Inflammatory macrophage treated with lipopolysaccharide for 4 hours (primary cell): ENCODE measurements at places on chromosomes 2 and 18.
A peak's percentile ranks its signal among the peaks of the same experiment; 100 is the strongest.

DNA sequence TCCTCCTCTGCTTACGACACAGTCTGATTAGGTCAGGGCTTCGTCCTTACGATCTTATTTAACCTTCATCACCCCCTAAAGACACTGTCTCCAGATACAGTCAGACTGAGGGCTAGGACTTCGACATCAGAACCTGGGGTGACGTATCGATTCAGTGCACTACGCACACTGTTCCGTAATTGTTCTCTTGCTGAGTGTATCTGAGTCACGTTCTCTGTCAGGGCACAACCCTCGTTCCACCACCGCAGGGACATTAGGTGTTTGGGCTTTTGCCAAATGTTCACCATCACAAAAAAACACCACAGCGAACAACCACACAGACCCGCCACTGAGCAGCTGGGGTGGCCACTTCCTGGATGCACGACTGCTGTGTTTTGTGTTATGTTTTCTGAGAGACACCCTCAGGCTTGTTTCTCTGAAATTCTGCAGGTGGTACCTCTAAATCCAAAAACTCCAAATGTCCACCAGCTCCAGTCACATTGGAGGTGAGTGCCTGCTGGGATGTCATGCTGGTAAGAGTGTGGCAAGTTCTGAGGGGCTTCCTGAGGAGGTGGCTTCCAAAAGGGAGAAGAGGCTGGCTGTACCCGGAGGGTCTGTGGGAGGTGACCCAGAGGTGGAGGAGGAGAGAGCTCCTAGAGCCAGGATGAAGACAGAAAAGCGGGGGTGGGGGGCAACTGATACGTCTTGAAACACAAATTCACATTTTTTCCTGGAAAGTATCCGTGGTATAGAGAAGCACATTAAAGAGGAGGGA is 66.6 kb downstream of the ADNP2 start:
- no peak for DNase-seq

DNA sequence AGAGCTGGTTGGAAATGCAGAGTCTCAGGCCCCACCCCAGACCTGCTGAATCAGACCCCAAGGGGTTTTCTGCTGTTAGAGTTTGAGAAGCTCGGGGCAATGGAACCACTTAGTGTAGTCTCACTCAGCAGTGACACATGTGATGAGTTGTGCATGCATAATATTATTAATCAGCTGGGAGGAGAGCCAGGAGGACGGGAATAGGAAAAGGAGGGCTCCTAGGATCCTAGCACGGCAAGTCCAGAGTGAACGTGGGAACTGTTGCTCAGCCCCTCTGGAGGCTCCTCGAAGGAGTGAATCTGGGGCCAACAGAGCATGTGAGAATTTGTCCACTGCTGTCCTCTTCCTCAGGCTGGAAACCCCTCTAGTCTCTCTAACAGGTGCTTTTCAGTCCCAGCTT is 87.1 kb downstream of the HS1BP3 start:
- DNase-seq: no peak

DNA sequence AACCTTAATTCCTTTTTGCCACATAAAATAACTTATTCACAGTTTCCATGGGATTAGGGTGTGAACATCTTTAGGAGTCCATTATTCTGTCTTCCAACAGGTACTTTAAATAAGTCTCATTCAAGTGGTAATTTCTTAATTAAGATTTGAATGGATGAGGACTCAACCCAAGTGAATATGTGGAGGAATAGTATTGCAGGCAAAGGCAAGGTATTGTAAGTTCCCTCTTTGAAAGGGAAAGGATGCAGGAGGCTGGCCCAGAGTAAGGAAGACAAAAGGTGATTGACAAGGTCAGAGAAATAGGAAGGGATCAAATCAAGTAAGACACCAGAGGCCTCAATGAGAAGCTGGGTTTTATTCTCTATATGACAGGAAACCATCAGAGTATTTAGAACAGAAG is 238.2 kb upstream of the RBMS1 start:
- DNase-seq: no peak

GRCh38 chr2:71934595-71935261 is 212.9 kb downstream of the CYP26B1 start:
- peak; percentile 4 for DNase-seq

DNA sequence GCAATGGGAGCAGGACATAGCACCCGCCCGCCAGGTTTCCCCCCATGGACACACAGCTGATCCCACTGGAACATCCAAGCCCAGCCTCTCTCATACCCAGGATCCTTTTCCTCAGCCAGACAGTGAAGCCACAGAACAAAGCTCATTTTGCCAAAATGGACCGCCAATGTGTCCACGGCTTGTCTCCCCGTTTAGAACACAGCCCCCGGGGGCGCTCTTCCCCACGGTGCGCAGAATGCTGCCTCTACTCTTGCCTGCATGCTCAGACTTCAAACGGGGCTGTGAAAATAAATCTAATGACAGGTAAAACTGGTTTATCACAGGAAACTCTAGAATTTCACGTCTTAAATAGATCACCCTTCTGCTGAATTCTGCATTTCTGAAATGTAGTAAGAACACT is 548.5 kb upstream of the ID2 start:
- no peak for DNase-seq

GRCh38 chr2:51219468-51219867 is 187.5 kb upstream of the NRXN1 start:
- no peak for DNase-seq

DNA sequence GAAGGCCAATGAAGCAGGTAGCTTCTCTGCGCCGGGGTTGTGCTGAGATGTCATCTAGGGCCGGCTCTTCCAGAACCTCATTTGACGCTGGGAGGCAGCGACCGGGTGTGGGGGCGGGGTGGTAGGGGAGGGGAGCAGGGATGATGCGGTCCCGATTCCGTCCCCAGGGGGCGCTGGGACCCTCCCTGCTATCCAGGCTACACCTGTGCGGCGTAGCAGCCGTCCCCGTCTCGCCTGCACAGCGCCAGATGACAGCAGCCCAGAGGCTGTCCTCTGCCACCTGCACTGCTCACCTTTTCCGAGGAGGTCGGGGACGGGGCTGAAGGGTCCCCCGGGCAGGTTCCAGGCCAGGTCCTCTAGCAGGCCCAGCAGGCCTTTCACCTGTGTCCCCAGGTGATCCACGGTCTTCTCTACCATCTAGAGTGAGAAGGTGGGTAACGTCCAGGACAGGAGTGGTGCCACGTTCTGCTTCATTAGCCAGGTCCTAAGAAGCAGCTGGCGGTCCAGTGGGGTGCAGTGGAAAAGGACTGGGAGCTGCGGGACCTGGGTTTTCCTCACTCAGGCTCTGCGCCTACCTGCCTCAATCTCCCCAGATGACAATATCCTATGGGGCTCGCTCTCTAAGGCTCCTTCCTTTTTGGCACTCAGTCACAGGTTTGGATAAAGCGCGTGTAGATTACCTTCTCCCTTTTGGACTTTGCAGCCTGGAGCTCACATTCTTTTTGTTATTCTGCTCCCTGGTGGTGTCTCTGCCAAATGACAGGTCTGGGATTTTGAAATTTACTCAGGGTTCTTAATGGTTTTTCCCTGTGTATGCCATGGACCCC is 56.0 kb upstream of the RAB6C start:
- peak; percentile 24 for DNase-seq

DNA sequence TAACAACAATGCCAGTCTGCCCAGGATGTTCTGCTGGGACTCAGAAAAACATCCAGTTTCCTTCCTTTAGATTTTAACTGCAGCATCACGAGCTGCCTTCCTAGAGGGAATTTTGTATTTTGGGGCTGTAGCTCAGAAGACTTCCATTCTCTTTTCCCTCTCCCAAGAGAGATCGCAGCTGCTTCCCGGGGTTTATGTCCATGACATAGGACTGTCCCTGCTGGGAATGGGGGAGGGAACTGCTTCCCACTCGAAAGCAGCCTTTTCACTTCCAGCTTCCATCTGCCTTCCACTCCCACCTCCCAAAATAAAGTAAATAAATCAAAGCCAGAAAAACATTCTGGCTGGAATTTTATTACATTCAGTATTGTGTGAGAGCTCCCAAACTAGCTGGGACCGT is 52.4 kb downstream of the LIMS1 start:
- DNase-seq: no peak

- DNase-seq: peak; percentile 30
Observed at GRCh38 chr18:23970161-23971096, 44.1 kb upstream of the TTC39C start.

GRCh38 chr2:10406016-10406415 is 42.1 kb downstream of the ODC1 start:
- no peak for DNase-seq

DNA sequence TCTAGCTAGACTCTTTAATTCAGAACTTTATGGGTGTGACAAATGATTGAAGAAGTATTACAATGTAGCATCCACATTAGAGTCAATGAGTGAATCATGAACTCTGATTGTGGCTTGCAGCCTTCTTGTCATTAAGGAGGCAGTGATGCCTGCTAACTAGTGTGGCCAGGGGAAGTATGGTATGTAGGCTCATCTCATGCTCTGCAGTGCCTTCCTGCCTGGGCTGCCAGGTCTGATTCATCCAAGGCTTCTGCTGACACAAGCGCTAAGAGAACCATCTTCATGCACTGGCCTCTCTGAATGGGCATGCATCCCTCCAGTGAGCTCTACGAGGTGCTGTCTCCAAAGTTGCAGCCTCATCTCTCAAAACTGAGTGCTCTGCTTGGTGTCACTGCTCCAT is 144.3 kb downstream of the MTCL1 start:
- DNase-seq: no peak

- DNase-seq: no peak
Observed at GRCh38 chr2:125553768-125554167, 1102.2 kb upstream of the GYPC start.

DNA sequence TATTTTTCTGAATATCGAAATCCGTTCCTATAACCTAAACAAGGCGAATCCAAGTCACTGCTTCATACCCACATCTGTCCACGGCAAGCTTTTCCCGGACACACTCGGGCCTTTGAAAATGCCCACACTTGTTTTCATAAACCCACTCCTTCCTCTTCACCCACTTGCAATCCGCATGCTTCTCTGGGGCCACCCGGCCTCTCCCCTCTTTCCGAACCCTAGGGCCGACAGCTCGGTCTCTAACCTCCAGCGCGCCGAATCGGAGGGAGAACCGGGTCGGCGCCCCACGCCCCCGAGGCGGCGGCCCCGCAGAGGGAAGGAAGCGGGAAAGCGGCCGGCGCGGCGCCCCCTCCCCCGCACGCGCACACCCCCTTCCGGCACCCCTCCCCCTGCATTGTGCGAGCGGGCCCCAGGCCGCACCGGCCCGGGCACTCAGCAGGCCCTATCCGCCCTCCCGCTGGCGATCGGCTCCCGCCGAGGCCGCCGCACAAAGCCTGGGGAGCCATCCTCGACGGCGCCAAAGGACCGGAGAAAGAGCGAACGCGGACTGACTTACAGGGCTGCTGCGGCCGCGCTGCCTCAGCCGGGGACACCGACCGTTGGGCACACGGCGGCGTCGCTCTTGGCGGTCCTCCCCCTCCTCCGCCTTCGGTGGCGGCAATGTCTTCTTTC is 467 bp downstream of the PUM2 start:
- DNase-seq: peak; percentile 53

DNA sequence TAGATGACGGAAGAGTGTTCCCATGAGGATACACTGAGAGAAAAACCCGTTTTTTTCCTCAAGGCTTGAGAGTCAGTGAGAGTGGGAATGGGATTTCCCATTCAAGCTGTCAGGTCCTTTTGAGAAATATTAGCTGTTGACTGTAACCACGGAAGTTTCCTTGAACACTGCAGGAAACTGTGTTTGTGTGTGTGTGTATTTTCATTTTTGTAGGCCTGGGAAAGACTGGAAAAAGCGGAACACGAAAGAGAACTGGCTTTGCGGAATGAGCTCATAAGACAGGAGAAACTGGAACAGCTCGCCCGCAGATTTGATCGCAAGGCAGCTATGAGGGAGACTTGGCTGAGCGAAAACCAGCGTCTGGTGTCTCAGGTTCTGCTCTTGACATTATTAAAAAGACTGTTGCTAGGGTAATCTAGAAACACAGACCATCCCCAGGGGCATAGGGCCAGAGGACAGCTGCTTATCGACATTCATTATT is 98.8 kb upstream of the EML6 start:
- no peak for DNase-seq
